ENCODE measurements at places on chromosomes 16 and 17.

DNA sequence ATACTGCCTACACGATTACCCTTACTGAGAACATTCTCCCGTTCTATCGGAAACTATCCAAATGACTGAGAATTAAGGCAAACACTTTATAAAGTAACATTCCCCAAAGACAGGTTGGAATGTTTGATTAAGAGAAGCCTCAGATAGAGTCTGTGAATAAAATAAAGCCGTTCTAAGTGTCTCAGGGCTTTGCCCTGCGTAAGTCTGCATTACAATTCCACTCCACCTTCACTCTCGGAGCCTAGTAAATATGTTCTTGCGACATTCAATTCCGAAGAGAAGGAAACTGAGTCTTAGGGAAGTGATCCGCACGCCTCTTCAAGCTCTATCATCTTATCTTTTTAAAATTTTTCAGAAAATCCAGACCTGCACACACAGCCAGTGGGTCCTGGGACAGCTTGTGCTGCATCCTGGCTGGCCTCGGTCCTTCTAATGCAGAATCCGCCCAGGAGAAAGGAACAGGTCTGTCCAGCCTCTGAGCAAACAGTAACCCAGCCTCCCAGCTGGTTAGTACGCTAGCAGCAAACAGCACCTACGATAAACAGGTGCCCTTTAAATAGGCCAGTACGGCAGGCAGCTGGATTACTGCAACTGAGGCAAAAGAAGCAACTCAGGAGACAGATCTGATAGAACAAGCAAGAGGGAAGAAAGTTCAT lies 254.1 kb upstream of the IRX3 start:
- no peak for DNase-seq

- no peak for DNase-seq
Observed at GRCh38 chr16:30901201-30902028, 5.0 kb downstream of the CTF1 start.

DNA sequence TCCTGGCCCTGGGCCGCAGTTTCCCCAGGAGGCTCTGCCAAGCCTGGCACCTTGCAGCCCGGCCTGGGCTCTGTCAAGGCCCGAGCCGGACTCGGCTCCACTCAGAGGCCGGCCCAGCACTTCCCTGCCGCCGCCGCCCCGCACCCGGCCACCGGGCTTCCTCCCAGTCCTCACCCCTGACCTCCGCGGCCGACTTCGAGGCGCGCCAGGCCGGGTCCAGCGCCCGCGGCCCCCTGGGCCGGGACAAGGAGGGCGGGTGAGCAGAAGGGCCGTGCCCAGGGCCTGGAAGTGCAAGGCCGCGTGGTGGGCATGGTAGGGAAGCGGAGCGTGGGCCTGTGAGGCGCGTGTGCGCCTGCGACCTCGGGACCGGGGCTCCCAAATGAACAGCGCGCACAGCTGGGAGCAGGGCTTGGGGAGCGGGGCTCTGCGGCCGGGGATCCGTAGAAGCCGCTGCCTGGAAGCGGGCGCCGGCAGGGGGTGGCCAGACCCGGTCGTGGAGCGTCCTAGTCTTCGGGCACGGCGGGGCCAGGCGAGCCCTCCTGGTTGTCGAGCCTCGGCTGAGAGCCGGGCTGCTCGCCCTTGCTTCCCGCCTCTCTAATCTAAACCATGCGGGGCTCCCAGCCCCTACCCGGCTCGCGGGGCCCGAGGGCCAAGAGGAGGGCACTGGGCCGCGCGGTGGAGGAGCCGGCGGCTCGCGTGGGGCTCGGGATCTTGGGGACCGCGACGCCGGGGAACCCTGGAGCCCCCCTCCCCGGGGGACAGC lies 503 bp upstream of the TBX4 start:
- no peak for DNase-seq

- no peak for DNase-seq
Observed at GRCh38 chr16:21158208-21159110, at the start of gene LDAF1. Gene LDAF1 (plus strand): TSS chr16:21158674. CDS start chr16:21161183, 2,509 bp downstream.

- DNase-seq, result no peak
Observed at GRCh38 chr17:28906276-28906675, 3.4 kb upstream of the DHRS13 start.

Measured in cortex of kidney (tissue), 1 donor.